ENCODE measurements at places on chromosomes 1 and 21. TPM values are rescaled to one million over a fixed set of nuclear protein-coding genes. Genes with fewer than 3 reads are reported as not detected.

Gene DIO1
- total RNA-seq, result not detected

Gene ADORA3
- 2.2 TPM for total RNA-seq

Gene KRTAP19-1
- not detected for total RNA-seq

Gene TRIM58
- 5.3 TPM for total RNA-seq

Gene HUNK
- 13.1 TPM for total RNA-seq

Gene SLC30A10
- total RNA-seq, result 22.8 TPM

Gene IFI44L
- total RNA-seq, result 8.5 TPM
